Left cardiac atrium (tissue), 4 donors: ENCODE measurements at places on chromosomes 5 and 9.

DNA sequence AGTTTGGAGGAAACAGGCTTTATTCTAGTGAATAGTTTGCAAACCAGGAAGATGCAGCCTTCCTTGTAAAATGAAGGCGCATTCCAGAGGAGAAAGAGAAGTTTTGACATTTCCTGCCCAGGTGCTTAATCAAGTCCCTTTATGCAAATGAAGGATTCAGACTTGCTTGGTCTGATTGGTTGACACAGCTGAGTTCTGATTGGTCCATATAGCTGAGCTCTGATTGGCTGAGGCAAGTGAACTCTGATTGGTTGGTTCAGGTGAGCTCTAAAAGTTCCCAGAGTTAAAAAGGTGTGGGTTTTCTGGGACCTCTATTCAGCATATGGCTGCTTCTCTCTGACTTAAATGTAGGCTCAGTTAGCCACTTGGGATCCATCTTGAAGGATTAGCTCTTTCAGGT, 151.0 kb downstream of the CACNA1B start:
- no peak for DNase-seq

DNA sequence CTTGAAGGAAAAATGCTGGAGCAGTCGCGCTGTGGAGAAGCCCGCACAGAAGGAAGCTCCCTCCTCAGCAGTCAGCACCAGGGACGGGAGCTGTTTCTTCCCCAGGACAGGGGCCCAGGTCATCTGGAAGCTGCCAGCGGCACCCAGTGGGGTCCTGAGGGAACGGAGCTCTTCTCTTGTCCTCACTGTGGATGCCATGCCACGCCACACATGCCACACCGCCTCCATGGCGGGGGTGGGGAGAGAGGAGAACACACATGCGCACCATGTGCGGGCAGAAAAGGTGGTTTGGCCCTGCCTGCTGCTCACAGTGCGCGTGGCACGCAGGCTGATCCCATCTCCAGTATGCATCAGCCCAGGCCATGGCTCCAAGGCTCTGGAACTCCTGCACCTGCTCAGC, 41.7 kb upstream of the ZNF354B start:
- no peak for DNase-seq

- peak; percentile 86 for DNase-seq
Observed at GRCh38 chr9:92097997-92098482, 17.2 kb downstream of the SPTLC1 start.

- DNase-seq: no peak
Observed at GRCh38 chr5:149262315-149262714, 9.3 kb upstream of the AFAP1L1 start.

GRCh38 chr9:127863191-127863621, 8.7 kb upstream of the ENG start:
- DNase-seq: no peak
